ENCODE measurements at places on chromosomes 11 and 22.

DNA sequence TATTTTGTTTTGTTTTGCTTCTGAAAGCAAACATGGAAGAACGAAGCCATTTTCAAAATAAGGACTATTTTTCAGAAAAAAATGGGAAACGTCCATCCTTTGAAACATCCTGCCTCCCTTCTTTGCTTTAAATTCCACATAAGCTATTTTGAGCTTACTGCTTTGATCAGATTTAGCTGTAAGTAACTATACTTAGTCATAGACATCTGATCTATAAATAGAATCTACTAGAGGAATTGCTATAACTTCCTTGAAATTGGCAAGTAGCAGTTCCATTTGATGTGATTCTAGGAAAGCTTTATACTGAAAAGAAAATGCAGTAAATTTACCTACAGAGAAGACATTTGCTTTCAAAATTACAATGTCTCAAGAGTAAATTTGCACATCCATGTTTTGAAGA is 305.8 kb downstream of the TTC28 start:
- DNase-seq: peak; percentile 20

DNA sequence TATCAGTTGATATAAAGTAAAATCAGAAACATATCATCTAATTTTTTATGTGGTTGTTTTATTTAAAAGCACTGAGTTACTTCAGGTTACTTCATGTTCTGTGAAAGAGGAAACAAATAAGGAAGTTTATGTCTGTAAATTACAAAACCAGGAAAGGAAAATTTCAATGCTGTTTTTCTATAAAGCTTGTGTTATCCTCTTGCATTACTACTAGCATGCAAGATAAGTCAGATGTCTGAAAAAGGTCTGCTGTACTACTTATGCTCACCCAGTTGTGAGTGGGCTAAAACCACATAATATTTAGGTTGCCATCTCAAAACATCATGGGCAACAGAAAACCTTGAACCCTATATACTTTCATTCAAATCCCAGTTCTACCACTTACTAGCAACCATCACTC is 121.5 kb downstream of the ATG16L2 start:
- DNase-seq: no peak

DNA sequence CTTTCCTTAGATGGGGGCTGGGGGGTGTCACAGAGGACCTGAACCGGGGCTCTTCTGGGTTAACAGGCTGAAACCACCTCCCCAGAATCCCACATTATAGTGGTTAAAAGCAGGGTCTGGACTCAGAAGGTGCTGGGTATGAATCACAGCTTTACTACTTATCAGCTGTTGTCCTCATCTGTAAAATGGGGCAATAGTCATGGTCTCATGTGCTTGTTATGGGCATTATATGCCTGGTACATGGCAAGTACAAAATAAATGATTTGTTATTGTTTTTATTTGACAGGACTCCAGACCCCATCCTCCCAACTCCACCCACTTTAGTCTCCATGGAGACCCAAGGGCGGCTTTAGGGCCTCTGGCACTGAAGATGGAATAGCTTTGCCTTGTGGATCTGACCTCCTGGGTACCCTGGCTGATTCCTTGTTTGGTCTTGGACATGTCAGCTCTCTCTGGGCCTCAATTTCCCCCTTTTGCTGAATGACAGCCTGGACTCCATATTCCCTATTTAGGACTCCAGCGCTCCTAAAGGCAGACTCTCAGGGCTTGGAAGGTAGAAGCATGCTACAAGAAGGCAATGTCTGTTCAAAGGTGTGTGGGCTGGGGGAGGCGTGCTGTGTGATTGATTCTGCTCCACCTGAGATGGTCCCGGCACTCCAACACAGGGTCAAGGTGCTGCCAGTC is 812 bp upstream of the SMTN start:
- no peak for DNase-seq

DNA sequence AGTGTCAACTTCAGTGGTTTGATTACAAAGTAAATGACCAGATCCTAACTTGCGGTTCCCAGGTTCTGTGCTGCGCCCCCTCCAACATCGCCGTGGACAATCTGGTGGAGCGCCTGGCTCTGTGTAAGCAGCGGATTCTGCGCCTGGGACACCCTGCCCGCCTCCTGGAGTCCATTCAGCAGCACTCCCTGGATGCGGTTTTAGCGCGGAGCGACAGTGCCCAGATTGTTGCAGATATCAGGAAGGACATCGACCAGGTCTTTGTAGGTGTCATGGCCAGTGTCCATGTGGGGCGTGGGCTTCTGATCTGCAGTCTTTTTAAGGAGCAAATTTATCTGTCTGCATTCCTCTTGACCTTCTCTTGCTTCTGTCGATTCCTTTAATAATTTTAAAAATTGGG is 11.1 kb downstream of the IGHMBP2 start:
- no peak for DNase-seq

- DNase-seq: peak; percentile 60
Measured at GRCh38 chr11:41522899-41523672, 63.6 kb upstream of the LRRC4C start.

DNA sequence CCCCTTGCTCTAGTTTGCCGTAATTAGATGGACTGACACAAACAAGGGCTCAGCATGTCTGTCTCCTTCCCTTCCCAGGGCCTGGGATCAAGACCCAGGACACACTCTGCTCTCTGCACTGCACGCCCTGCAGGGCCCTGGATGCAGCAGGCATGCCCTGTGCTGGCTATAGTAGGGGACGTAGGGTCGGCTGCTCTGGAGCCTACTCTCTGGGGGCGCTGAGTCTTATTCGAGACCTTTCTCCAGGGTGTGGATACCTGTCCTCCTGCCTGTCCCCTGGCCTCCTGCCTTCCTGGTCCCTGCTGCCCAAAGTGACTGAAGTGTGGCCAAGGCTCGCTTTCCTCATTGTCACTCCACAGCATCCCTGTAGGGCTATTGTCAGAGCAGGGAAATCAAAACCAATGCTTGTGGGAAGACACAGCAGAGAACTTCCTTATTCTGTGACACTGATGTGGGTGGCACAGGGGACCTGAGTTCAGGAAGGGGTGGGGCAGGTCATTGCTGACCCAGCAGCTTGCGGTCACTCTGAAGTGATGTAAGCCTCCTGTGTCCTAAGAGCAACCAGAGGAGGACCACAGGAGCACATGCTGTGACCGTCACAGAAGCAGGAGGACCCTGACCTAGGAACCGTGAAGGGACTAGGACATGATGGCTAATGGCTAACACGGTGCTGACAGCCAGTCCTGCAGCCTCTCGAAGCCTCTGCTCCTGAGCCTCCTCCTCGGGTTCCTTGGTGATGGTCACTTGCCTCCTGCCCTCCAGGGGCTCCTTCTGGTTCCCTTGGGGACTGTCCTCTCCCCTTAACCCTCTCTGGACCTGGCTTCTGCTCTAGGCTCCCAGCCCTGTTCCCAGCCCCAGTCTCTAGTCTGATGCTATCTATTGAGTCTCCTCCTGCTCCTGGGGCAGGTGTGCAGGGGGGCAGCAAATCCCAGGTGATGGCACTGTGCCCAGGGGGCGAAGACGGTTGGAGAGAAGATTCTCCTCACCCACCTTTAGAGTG is 10.3 kb downstream of the APOBEC3A start:
- no peak for DNase-seq

DNA sequence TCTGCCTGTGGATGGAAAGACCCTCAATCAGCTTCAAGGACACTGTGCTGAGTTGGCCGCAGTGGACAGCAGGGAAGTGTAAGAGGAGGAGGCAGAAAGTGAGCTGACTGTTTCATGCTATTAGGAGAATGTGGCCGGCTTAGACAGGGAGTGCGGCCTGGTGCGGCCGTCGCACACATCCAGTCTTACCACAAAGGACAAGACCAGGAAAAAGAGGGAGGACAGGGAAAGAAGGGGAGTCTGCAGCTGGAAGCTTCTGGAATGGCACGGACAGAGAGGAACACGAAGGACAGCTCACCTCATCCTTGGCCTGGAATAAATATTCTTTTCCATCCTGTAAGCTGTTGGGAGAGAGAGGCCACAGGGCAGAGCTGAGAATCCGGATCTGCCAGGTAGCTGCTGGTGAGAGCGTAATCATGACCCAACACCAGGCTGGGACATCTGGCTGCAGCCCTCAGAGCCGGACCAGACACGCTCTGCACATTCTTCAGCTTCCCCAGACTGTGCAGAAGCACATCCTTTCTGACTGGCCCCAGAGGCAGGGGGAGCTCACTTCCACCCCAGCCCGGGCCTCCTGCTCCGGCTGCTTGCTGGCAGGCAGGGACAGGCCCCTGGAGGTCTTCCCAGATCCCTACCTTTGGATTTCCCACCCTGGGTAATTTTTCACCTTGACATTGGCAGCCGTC is 8.6 kb upstream of the RBM4B start:
- DNase-seq: no peak

DNA sequence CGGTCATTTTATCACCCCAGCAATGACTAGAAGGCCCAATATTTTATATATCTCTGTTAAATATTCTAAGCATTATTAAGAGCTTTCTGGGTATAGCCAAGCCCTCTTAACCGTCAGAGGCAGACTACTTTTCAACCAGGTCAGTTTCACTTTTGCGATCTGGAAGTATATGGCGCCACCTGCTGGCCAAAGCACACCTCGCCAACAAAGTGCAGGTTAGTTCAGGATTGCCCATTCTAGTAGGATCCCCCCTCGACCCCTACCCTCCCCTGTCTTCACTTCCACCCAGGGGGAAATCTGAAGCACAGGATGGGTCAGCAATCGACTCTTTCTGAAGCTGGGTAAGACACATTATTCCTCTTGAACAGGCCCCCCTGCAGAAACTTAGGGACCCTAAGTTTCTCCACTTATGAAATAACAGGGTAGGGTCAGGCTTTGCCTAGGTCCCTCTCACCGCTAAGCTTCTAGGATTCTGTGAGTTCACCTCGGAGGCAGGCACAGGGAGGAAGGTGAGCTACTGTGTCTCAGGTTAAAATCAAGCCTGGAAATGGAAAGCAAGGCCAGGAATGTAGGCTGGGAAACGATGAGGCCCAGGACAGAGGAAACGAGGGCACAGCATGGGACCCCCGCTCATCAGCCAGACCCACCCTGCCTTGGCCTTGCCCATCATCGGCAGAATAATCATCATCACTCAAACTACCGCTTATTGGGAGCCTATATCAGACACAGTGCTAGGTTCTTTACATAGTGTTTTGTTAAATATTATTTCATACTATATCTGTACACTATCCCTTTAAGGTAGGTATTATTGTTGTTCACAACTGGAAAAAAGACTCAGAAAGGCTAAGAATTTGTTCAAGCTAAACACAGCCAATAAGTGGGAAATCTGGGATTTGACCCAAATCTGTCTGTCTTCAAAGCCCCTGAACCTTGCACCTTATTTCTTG is 35.6 kb downstream of the KCNJ1 start:
- peak; percentile 77 for DNase-seq

- no peak for DNase-seq
Measured at GRCh38 chr11:1195682-1196515, 27.0 kb upstream of the MUC5B start.

GRCh38 chr11:94938095-94939055 is 35.0 kb downstream of the CWC15 start:
- peak; percentile 39 for DNase-seq

DNA sequence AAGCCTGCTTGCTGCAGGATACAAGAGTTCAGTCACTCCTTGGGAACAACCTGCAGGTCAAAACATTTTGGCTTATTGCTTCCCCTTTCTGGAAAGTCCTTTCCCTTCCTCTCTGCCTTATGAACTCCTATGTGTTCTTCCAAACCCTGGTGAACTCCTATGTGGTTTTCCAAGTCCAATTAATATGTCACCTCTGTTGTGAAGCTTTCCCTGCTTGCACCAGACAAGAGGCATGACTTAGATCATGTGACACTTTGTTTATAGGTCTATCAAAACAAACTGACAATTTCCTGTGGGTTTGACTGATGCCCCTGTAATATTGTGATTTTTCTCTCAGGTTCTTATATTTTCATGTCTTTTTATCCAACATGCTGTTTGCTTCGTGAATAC is 64.2 kb downstream of the ENDOD1 start:
- no peak for DNase-seq

DNA sequence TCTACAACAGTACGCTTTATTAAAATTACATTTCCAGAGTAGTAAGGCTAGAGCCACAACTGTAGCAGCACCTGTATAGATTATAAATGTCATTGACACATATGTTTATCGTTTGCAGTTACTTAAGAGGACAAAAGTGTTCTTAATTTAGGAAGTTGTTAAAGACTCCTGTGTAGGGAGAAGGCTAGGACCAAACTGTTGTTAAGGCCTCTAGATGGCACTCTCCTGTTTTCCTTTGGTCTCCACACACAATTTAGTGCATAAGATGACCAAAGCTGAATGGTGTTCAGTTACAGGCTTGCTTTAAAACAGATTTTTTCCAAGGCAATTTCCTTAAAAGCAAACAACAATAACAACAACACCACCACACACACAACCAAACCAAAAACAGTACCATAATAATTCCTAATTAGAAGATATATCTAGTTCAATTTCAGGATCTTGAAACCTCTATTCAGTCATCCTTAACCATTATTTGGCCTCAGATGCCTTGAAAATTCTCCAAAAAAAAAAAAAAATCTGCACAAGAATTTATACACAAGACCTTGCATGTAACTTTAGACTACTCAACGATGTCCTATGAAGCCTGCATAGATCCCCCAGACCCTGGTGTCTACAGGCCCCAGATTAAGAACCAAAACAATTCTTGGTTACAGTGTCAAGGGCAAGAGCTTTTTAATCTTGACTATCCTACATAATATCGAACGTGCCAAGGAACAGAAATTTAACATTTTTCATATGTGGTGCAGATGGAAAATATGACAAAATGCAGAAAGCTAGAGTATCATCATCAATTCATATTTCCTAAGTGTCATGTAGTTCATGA is 42.6 kb upstream of the APOA1 start:
- DNase-seq: peak; percentile 69

GRCh38 chr11:105699203-105699602 is 89.3 kb downstream of the GRIA4 start:
- no peak for DNase-seq

GRCh38 chr11:116224154-116224888 is 548.5 kb downstream of the BUD13 start:
- DNase-seq: peak; percentile 38

GRCh38 chr11:29265792-29266191 is 751.0 kb downstream of the KCNA4 start:
- DNase-seq: no peak

DNA sequence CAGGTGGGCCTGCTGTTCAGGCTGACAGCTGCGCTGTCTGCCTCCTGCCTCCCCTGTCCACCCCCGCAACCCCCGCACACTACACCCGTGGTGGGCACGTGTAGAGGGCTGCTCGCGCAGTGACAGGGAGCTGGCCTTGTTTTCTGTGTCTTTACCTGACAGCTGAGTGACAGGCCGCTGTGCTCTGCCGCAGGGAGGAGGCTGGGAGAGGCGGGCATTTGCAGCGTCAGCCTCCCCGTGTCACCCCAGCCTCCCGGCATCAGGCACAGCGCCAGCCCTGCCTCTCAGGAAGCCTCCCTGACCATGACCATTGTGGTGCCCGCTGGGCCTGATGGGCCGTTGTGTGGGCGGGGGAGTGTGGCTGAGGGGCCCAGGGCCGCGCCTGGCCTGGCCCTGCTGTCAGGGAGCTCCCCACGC is 32.0 kb upstream of the RELT start:
- DNase-seq: peak; percentile 18

DNA sequence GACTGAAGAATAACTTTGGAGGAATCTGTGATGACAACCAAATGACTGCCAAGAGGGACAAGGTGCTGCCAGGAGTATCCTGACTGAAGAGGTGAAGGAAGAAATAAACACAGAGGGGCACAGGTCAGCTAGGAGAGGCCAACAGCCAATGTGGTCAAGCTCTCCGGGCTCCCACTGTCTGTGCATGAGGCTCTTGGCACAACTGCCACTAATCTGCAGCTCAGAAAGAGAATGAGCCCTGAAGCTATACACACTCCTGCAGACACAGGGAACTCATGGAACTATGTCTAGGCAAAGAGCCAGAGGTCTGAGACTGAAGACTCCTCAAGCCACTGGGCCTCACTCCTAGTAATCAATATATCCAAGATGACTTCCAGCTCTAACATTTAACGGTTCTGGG is 7.0 kb downstream of the THRSP start:
- no peak for DNase-seq

GRCh38 chr22:20466659-20467379 is 28.8 kb downstream of the KLHL22 start:
- no peak for DNase-seq
